ENCODE measurements at places on chromosomes 4 and X. TPM values are rescaled to one million over a fixed set of nuclear protein-coding genes. Genes with fewer than 3 reads are reported as not detected.

Gene PWWP3B
- 2.2 TPM for polyA plus RNA-seq

Gene PQBP1
- polyA plus RNA-seq: 84.2 TPM

Gene HGFAC
- polyA plus RNA-seq: 1.7 TPM

Gene NPY1R
- polyA plus RNA-seq: 21.2 TPM

Gene CXCL11
- polyA plus RNA-seq: 0.33 TPM

Gene PORCN
- 7.5 TPM for polyA plus RNA-seq

Gene JAKMIP1
- 0.12 TPM for polyA plus RNA-seq

Gene SASH3
- 1.7 TPM for polyA plus RNA-seq

Gene BMX
- 0.80 TPM for polyA plus RNA-seq

Gene AGA
- 43.9 TPM for polyA plus RNA-seq

Gene PRSS12
- 7.7 TPM for polyA plus RNA-seq

Gene TMEM47
- polyA plus RNA-seq: 26.5 TPM

Gene CENPVL2
- polyA plus RNA-seq: 0.20 TPM

Gene CLIC2
- polyA plus RNA-seq: 3.1 TPM

Gene PABPC5
- 4.7 TPM for polyA plus RNA-seq

Gene RAB41
- 0.85 TPM for polyA plus RNA-seq

Gene CFAP299
- polyA plus RNA-seq: 0.84 TPM

Gene YIPF7
- polyA plus RNA-seq: 0.78 TPM

Gene BGN
- polyA plus RNA-seq: 153 TPM

Gene GPRASP1
- polyA plus RNA-seq: 11.5 TPM

Gene PRPS2
- polyA plus RNA-seq: 99.3 TPM

Gene GPC3
- 934 TPM for polyA plus RNA-seq

Gene IL2
- not detected for polyA plus RNA-seq

Gene MSANTD1
- polyA plus RNA-seq: 0.84 TPM

Gene EREG
- polyA plus RNA-seq: 0.19 TPM

Gene JCHAIN
- polyA plus RNA-seq: 0.31 TPM

Gene BRS3
- 0.07 TPM for polyA plus RNA-seq

Gene MUC7
- 0.09 TPM for polyA plus RNA-seq

Gene FGFR3
- polyA plus RNA-seq: 147 TPM

Gene SLC38A5
- 5.4 TPM for polyA plus RNA-seq

Gene AMTN
- not detected for polyA plus RNA-seq

Gene CFAP99
- polyA plus RNA-seq: 0.91 TPM

Gene NEUROG2
- polyA plus RNA-seq: not detected

Gene KIAA1210
- polyA plus RNA-seq: 1.5 TPM

Gene FSTL5
- polyA plus RNA-seq: 1.9 TPM

Gene ZNF141
- polyA plus RNA-seq: 46.5 TPM

Gene CLDN34
- 0.17 TPM for polyA plus RNA-seq

Gene FGA
- polyA plus RNA-seq: 0.10 TPM
